ENCODE measurements at places on chromosomes 1 and 21.

- DNase-seq: no peak
These were observed 30.4 kb upstream of the TMEM61 start for GRCh38 chr1:54950006-54950368.

DNA sequence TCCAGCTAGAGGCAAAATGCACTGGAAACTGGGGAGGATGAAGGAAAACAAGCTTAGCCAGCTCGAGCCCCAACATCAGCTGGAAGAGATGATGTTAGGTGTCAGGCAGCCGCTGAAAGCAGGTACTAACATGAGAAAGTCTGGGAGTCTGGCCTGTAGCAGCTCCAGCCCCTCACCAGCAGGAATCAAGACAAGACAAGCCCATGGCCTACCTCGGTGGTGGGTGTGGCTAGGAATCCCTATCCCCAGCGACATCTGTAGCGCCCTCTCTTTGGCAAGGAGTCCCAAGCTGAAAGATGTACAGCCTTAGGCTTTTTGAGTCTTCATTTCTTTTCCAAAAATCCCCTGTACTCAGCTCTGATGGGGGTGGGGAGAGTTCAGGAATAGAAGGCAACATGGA is 2.6 kb downstream of the DLGAP3 start:
- no peak for DNase-seq

- no peak for DNase-seq
These were observed 14.8 kb upstream of the ZNF669 start for GRCh38 chr1:247118946-247119446.

DNA sequence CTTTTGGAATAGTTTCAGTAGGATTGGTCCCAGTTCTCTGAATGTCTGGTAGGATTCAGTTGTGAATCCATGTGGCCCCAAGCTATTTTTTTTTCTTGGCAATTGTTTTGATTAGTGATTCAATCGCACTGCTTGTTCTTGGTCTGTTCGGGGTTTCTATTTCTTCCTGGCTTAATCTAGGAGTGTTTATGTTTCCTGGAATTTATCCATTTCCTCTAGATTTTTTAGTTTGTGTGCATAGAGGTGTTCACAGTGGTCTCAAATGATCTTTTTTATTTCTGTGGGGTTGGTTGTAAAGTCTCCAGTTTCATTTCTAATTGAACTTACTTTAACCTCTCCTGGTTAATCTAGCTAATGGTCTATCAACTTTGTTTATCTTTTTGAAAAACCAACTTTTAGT is 117.6 kb downstream of the NME7 start:
- no peak for DNase-seq

GRCh38 chr1:85976516-85977205 is 179.9 kb downstream of the COL24A1 start:
- DNase-seq: no peak

DNA sequence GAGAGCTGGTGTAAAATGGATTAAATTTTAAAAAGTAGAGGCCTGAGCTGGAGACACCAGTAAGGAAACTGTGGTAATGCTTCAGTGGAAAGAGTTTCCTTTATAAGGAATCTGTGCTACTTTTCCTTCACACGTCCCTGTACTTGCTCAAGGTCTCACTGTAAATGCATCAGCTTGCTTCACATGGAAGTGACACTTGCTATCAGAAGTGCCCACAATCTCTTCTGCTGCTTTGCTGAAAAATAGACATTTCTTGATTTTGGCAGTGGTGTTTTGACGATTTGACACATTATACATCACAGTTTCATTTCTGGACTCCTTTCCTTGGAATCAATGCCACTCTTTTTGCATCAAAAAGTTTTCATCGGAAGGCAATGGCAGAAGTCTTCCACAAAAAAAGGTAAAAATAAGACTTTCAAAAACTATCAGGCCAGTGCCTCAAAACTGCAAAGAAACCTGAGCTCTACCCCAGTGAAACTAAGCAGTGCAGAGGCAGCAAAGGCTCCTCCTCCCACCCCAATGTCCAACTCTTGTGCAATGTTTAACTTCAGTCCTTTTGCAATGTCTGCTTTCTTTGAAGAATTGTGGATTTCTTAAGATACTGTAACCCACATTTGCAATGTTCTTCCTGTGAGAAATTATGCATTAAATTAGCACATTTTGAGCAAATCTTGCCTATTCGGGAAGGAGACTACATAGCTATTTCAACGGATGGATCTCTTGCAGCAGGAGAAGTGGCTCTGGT is 18.4 kb upstream of the TSPAN2 start:
- no peak for DNase-seq
